ENCODE measurements at places on chromosomes 12 and 14. TPM values are rescaled to one million over a fixed set of nuclear protein-coding genes. Genes with fewer than 3 reads are reported as not detected.

The DLGAP5 gene
- total RNA-seq = 0.54 TPM

The KCNH3 gene
- 3.1 TPM for total RNA-seq

The NRXN3 gene
- total RNA-seq = not detected

The HOXC12 gene
- not detected for total RNA-seq

The DEGS2 gene
- total RNA-seq = 0.60 TPM

The RNASE3 gene
- not detected for total RNA-seq

The IFNG-AS1 gene
- total RNA-seq = 2.1 TPM

The CFL2 gene
- total RNA-seq = 35.1 TPM

The GALNT9 gene
- not detected for total RNA-seq
